Activated CD4-positive, alpha-beta T cell treated with anti-CD3 and anti-CD28 coated beads, Interleukin-2, amount 50 U/mL, for 24 hours (primary cell): ENCODE measurements at places on chromosomes 2 and 18.

DNA sequence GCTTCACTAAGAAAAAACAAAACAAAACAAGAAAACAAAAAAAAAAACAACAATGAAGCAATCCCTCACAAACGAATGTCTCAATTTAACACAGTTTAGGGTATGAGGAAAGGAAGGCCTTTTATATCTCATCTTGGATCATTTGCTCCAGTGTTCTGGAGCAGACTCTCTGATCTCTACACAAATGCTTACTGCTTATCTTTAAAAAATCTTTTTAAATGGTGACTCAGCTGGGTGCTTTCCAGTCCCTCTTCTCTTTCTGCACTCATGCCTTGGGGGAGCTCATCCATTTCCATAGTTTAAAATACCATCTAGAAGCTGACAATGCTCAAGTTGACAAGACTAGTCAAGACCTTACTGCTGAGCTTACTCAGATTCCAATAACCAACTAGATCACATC lies 56.2 kb downstream of the ETAA1 start:
- no peak for DNase-seq

DNA sequence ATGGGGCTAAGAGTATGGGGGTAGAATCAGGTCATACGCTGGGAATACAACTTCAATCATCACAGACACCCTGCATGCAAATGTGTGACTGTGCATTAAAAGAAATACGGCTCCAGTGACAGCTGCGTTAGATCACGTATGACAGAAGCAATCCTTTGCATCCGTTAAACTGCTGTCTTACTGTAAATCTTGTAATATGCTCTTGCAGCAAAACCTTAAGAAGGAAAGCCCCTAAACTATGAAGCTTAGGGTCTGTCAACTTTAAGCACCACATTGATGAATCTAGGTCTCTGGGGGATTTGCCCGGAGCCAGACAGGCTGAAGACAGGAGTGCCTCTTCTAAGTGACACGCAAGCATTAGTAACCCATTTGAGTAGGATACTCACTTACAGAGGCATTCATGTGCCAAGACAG lies 84.7 kb upstream of the EML6 start:
- DNase-seq = no peak

- DNase-seq = no peak
Measured at GRCh38 chr2:160491911-160492371, 1.7 kb downstream of the RBMS1 start.

DNA sequence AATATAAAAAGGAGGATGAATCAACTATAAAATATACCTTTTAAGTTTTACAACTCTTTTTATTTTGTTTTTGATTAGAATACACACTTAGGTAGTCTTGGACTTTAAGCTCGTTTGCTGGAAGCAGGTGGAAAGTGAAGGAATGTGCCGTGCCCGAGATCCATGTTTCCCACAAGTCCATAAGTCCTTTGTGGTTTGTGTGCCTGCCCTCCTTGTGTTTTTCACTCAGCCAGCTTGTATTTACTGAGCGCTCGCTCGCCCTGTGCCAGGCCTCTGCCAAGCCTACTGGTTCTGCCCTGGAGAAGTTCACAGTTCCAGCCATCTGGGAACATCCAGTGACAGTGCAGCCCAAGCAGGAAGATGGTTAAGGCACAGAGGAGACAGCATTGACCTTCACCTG lies 142.6 kb downstream of the MGAT5 start:
- DNase-seq = no peak

- DNase-seq = no peak
Measured at GRCh38 chr2:236731767-236732580, 162.3 kb downstream of the ACKR3 start.

DNA sequence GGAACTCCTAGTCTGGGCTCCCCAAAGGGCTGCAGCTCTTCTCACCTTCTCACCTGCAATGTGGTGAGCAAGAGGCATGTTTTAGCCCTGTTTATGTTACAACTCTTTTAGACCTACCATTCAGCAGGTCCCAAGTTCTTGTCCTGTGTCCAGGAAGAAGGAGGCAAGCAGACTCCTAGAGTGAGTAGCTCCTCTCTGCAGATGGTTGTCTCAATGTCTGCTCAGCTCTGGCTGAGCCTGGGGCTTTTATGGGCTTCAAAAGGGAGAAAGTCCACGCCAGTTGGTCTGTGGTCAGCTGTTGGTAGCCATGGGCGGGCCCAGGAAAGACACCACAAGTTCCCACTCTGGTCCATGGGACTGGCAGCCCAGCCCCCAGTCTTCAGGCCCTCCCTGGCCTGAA lies 148.1 kb upstream of the HS6ST1 start:
- DNase-seq = no peak

- no peak for DNase-seq
Measured at GRCh38 chr2:75007819-75008218, 49.4 kb downstream of the POLE4 start.

DNA sequence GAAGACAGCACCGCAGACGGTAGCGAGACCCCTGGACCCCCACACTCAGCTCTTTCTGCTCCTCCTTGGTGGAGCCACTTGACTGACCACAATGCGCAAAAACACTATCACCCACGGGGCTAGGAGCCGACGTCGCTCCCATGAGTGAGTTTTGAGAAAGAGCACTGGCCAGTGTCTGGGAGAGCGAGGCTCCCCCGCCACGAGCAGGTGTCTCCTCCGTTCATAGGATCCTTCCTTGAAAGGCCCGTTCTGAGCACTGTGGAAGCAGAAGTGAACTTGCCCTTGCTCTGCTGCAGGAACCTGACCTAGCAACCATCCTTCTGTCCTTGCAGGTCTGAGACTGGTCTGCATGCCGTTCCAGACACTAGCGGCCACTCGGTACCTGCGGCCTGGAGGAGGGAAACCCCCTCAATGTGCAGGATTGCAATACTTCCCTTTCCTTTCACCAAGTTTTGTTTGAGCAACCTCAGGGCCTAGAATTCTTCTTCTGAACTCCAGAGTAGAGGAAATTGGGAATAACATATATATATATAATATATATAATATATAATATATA lies 12.9 kb upstream of the ZNF516 start:
- DNase-seq = no peak
